Upper lobe of right lung (tissue), 1 donor: ENCODE measurements at places on chromosomes 2 and 18. TPM values are rescaled to one million over a fixed set of nuclear protein-coding genes. Genes with fewer than 3 reads are reported as not detected.

FOXD4L1 gene
- total RNA-seq = 0.78 TPM

DNA sequence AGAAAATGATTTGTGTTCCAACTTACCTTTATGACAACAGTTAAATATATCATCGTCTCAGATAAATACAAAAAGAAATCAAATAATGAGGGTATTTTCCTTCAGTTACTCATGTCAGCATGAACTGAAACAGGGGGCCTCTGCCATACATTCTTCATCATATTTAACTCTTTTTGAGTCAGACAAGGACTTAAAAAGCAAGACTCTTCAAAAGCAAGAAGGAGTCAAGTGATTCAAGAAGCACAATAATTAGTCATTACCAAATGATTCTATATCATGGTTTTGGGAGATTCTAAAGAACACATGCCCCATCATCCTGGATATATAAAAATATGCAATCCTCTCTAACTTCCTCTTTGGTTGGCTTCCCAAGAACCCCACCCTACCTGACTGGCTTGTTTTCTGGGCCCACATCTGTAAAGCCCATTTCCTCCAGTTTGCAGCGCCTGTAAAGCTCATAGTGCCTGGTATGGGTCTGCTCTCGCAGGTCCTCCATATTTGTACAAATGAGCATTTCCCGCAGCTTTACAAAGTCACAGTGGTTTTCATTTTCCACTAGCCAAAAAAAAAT lies 49.7 kb downstream of the SEPTIN10 start:
- H3K27ac ChIP-seq = no peak overlapping the region
- H3K4me1 ChIP-seq = no peaks in the 10 kb centered on the region
- H3K27me3 ChIP-seq = no peaks in the 10 kb centered on the region
- H3K4me3 ChIP-seq = no peak overlapping the region

THOC1 gene
- total RNA-seq = 31.1 TPM

CERKL gene
- total RNA-seq = 0.29 TPM

DNA sequence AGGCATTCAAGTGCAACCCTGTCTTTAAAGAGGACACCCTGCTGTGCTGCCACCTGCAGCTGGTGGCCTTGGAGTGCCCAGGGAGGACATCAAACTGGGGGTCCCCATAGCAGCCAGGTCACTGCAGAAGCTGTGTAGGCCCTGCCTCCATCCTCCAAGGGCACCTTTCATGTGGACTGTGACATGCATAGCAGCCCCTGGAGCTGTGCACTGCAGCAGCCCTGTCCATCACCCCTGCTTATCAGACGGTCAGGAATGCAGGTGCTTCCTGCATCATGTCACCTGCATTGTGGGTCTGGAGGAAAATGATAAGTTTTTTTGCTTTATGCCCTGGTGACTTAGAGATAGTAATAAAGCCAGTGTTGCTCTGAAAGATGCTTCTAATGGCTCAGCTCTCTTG lies 155.7 kb downstream of the DYSF start:
- peaks cover 12% of the 10 kb centered on the region for H3K4me1 ChIP-seq
- no peak overlapping the region for H3K4me3 ChIP-seq
- DNase-seq = peak; percentile 36
- H3K27me3 ChIP-seq = no peaks in the 10 kb centered on the region
- no peaks in the 10 kb centered on the region for H3K36me3 ChIP-seq
- no peak overlapping the region for H3K27ac ChIP-seq

DNA sequence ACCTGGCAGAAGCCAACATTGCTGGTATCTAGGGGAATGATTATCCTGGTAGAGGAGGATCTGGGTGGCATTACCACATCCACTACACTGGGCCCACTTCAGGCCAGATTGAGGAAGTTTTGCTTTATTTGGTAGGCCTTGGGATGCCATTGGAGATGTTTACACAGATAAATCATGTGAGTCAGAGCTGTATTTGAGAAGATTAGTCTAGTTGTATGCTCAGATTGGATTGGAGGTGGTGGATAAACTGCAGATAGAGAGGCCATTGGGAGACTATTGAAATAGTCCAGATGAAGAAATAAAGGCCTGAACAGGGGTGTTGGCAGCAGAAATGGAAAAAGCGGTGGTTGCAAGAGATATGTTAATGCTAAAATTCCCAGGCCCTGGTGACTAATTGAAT lies 81.5 kb downstream of the EFEMP1 start:
- no peak for DNase-seq
- no peak overlapping the region for H3K4me3 ChIP-seq
- H3K27me3 ChIP-seq = no peaks in the 10 kb centered on the region
- no peaks in the 10 kb centered on the region for H3K36me3 ChIP-seq

CRYBA2 gene
- total RNA-seq = not detected

DNA sequence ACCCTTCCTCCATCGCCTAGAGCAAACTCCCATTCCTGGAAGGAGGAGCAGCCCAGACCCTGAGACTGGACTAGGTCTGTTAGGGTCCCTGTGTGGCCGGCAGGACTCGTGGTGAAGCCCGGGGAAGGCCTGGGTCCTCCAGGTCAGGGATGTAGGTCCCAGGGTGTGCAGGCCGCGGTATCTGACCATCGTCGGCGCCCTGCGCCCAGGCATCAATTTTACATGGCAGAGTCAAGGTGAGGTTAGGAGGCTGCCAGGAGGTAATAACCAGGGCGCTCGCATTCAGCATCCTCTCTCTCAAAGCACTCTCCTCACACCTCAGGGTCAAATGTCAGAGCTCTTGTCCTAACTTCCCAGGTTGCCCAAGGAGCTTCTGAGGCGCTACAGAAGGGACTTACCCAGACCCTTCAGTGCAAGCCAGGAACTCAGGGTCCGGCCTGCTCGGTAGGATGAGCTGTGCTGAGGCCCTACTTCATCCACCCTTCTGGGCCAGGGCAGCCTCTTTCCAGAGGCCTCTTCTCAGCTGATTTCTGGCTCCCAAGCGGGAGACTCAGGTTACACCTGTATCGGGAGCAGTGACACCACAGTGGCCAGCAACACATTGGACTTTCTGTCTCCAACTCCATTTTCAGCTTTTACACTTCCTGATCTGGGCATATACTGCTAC lies 628 bp downstream of the SH2D6 start:
- peak overlapping the region; percentile 96 for H3K27ac ChIP-seq
- H3K36me3 ChIP-seq = no peaks in the 10 kb centered on the region

IL1RL2 gene
- total RNA-seq = 0.58 TPM

ZNF142 gene
- total RNA-seq = 18.3 TPM

SGPP2 gene
- 38.1 TPM for total RNA-seq

- H3K4me1 ChIP-seq = no peaks in the 10 kb centered on the region
- no peak overlapping the region for H3K4me3 ChIP-seq
- DNase-seq = no peak
Measured at GRCh38 chr18:34807106-34807796, 97.2 kb downstream of the DTNA start.

GRCh38 chr2:113273027-113273551 lies 5.6 kb downstream of the PAX8 start:
- H3K4me3 ChIP-seq = no peak overlapping the region
- H3K27ac ChIP-seq = no peak overlapping the region
- peaks cover 68% of the 10 kb centered on the region for H3K27me3 ChIP-seq
- no peak for DNase-seq

DNA sequence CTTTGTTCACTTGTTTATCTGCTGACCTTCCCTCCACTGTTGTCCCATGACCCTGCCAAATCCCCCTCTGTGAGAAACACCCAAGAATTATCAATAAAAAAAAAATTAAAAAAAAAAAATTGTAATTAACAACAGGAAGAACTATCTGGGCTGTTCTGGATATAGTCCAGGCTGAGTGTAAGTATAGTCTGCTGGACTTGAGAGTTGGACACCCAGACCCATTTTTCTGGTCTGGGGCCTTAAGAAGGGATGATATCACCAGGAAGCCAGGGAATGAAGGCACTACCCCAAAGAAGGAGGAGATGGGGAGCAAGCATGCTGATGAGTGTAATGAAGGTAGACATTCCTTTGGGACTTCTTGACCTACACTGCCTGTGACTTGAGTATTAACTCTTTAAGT lies 72.1 kb upstream of the ZFP36L2 start:
- no peaks in the 10 kb centered on the region for H3K27me3 ChIP-seq
- no peak overlapping the region for H3K4me3 ChIP-seq
- H3K36me3 ChIP-seq = no peaks in the 10 kb centered on the region
- peaks cover 38% of the 10 kb centered on the region for H3K4me1 ChIP-seq
- no peak overlapping the region for H3K27ac ChIP-seq

CHRND gene
- not detected for total RNA-seq

DNA sequence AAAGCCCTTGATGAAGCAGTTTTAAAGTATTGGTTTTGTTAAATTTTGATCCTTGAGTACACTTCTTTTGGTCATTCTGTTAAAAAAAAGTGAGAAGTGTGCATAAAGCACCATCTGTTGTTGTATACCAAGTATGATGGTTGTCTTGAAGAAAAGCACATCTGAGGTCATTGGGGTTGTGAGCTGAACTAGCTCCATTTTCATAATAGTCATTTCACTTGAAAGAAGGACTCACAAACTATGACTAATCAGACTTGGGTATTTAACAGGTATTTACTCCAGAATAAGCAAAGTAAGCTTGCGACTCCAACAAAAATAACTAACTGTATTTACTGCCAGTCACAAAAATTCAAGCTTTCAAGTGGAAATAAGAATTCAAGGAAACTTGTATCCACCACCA lies 35.1 kb downstream of the CHN1 start:
- H3K36me3 ChIP-seq = no peaks in the 10 kb centered on the region
- H3K4me3 ChIP-seq = no peak overlapping the region
- DNase-seq = no peak
- H3K27ac ChIP-seq = no peak overlapping the region
- H3K4me1 ChIP-seq = peaks cover 4% of the 10 kb centered on the region

GRCh38 chr2:72144274-72144631 lies 3.4 kb downstream of the CYP26B1 start:
- DNase-seq = no peak

MPP4 gene
- 0.17 TPM for total RNA-seq

TAF4B gene
- total RNA-seq = 3.3 TPM

OR6B2 gene
- total RNA-seq = not detected

- no peak overlapping the region for H3K27ac ChIP-seq
- no peaks in the 10 kb centered on the region for H3K36me3 ChIP-seq
- H3K4me1 ChIP-seq = no peaks in the 10 kb centered on the region
- DNase-seq = no peak
- no peak overlapping the region for H3K4me3 ChIP-seq
Measured at GRCh38 chr2:235709969-235710879, 216.4 kb downstream of the AGAP1 start.

PSTPIP2 gene
- total RNA-seq = 9.8 TPM

- H3K27ac ChIP-seq = no peak overlapping the region
- DNase-seq = no peak
- no peak overlapping the region for H3K4me3 ChIP-seq
- H3K4me1 ChIP-seq = peaks cover 8% of the 10 kb centered on the region
- no peaks in the 10 kb centered on the region for H3K27me3 ChIP-seq
- no peaks in the 10 kb centered on the region for H3K36me3 ChIP-seq
Measured at GRCh38 chr2:160417745-160418397, 75.7 kb downstream of the RBMS1 start.

HOXD9 gene
- total RNA-seq = 1.6 TPM

DNA sequence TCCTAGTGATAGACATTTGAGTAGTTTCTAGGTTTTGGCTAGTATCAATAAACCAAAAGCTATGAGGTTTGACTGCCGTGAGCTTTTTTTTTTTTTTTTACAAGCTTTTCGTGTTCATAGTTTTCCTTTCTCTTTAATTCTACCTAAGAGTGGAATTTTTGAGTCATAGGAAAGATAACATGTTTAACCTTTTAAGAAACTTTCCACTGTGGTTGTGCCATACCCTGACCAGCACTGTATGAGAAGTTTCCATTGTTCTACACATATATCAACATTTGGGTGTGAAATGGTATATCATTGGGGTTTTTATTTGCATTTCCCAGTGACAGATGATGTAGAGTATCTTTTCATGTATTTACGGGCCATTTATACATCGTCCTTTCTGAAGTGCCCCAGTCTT lies 31.7 kb downstream of the UBE2F start:
- DNase-seq = no peak
- no peaks in the 10 kb centered on the region for H3K27me3 ChIP-seq
- no peak overlapping the region for H3K27ac ChIP-seq
- H3K4me1 ChIP-seq = peaks cover 8% of the 10 kb centered on the region

- H3K4me1 ChIP-seq = peaks cover 16% of the 10 kb centered on the region
- no peak overlapping the region for H3K27ac ChIP-seq
- no peak for DNase-seq
- H3K36me3 ChIP-seq = peaks cover 15% of the 10 kb centered on the region
- H3K27me3 ChIP-seq = no peaks in the 10 kb centered on the region
- H3K4me3 ChIP-seq = no peak overlapping the region
Measured at GRCh38 chr2:46101557-46102220, 195.5 kb upstream of the EPAS1 start.
